ENCODE measurements at places on chromosomes 5 and 9. TPM values are rescaled to one million over a fixed set of nuclear protein-coding genes. Genes with fewer than 3 reads are reported as not detected.
A peak's percentile ranks its signal among the peaks of the same experiment; 100 is the strongest.

DNA sequence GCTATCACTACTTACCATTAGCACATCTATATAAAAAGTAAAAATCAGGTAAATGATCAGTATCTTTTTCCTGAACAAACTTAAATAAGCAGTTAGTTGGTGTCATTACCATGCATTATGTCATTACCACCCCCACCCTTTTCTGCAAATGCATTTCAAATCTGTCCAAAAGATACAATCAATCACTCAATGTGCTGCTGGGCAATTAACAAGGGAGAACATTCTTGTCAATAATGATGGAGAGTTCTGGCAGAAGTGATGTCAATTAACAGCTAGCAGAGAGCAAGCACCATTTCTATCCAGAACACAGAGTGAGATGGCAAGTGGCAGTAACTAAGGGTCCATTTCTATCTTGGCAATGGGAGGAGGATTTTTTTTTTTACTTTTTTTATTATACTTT lies 3.5 kb upstream of the PDE4D start:
- no peak overlapping the region for H3K4me3 ChIP-seq
- H3K27ac ChIP-seq: no peak overlapping the region
- H3K36me3 ChIP-seq: no peaks in the 10 kb centered on the region
- DNase-seq: no peak

DNA sequence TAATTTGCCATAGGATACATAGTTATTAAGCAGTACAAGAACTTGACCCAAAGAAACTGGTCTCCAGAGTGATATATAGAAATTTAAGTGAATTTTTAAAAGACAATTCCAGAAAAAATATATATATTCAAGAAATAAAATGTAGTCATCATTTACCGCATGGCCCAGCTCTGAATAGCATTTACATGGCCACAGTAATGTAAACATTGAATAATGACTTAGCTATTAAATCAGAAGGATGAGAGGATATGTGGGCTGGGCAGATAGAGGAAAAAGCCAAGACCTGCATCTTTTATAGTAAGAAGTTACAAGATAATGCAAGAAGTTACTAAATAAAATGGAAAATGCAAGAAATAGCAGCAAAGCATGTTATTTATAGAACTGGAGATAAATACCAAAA lies 405.2 kb upstream of the WWC1 start:
- no peak overlapping the region for H3K27ac ChIP-seq
- H3K27me3 ChIP-seq: no peaks in the 10 kb centered on the region

DNA sequence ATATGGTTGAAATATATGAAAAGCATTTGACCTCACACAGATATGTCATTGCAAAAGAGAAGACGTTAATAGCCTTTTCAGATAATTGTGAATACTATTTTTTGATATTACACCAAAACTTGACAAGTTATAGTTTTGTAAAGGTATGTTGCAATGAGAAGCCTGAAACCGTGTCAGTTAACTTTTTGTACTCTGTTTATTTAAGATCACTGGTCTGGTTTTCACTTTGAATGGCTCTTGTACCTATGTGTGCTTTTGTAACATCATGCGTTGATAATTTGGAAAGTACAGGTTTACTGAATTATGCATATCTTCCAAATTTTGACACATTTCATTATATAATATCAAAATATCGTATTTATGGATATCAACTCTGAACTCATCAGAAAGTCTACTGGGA lies 177.2 kb downstream of the PBX3 start:
- H3K36me3 ChIP-seq: no peaks in the 10 kb centered on the region
- H3K4me1 ChIP-seq: no peaks in the 10 kb centered on the region
- no peak for DNase-seq
- no peaks in the 10 kb centered on the region for H3K27me3 ChIP-seq
- no peak overlapping the region for H3K27ac ChIP-seq
- H3K4me3 ChIP-seq: no peak overlapping the region

DNA sequence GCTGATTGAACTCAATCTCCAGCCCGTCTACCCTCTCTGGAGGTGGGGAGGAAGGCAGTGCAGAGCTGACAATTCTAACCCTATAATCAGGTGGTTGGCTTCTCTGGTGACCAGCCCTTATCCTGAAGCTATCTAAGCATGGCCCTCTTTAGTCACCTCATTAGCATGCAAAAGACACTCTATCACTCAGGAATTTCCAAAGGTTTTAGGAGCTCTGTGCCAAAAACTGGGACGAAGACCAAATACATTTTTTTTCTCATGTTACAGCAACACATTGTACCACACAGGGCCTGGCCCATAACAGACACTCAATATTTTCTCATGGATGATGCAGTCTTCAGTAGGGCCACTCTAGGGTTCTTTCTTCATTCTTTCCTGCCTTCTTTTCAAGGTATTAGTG lies 118.8 kb upstream of the VLDLR start:
- no peak overlapping the region for H3K27ac ChIP-seq
- no peaks in the 10 kb centered on the region for H3K36me3 ChIP-seq
- no peak overlapping the region for H3K4me3 ChIP-seq
- no peak for DNase-seq

DNA sequence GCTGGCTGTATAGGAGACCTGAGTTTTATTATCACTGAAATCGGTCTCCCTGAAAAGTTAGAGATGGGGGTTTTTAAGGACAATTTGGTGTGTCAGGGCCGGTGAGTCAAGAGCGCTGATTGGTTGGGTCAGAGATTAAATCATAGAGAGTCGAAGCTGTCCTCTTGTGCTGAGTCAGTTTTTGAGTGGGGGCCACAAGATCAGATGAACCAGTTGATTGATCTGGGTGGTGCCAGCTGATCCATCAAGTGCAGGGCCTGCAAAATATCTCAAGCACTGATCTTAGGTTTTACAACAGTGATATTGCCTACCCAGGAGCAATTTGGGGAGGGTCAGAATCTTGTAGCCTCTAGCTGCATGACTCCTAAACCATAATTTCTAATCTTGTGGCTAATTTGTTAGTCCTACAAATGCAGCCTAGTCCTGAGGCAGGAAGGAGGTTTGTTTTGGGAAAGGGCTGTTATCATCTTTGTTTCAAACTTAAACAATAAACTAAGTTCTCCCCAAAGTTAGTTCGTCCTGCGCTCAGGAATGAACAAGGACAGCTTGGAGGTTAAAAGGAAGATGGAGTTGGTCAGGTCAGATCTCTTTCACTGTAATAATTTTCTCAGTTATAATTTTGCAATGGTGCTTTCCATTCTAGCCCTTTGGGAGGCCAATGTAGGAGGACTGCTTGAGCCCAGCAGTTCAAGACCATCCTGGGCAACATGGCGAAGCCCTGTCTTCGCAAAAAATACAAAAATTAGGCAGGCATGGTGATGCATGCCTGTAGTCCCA lies 31.6 kb upstream of the RFK start:
- no peak for DNase-seq
- no peak overlapping the region for H3K4me3 ChIP-seq
- H3K36me3 ChIP-seq: no peaks in the 10 kb centered on the region
- H3K27me3 ChIP-seq: no peaks in the 10 kb centered on the region

GRCh38 chr5:15363601-15364000 lies 136.4 kb upstream of the FBXL7 start:
- DNase-seq: no peak
- no peaks in the 10 kb centered on the region for H3K36me3 ChIP-seq
- H3K4me1 ChIP-seq: no peaks in the 10 kb centered on the region
- no peak overlapping the region for H3K4me3 ChIP-seq

GRCh38 chr9:4937446-4937845 lies 47.6 kb upstream of the JAK2 start:
- H3K4me3 ChIP-seq: no peak overlapping the region
- H3K4me1 ChIP-seq: no peaks in the 10 kb centered on the region
- H3K27ac ChIP-seq: no peak overlapping the region
- no peaks in the 10 kb centered on the region for H3K27me3 ChIP-seq
- DNase-seq: no peak

DNA sequence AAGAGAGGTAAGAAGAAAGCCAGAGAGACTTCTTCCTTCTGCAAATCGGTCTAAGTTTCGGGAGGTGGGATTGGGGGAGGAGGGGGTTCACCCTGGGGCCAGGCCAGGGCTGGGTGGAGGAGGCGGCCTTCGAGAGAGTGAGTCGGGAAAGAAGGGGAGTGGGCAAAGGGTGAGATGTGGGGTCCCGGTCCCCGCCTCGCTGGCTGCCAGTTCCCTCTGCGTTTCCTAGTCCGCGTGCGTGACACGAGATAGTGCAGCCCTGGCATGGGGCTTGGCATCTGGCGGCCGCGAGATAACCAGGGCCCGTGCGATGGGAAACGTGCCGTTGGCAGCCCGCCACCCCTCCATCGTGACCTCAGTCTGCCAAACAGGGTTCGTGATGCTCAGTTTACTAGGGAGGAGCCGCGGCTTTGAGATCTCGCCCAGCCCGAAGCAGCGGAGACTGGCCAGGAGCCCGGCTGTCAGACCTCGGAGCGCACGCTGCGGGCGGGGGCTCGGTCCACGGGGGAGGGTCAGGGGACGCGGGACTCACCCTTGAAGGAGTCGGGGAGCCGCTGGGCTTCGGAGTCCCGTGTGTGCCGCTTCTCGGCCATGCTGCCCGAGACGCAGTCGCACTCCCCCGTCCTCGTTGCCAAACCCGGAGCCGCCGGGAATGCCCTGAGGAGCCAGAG lies at the start of gene STOM:
Gene STOM, minus strand, starts transcription at position 656 of the 671 bp plus-strand sequence. Its CDS starts 63 bp downstream, at position 593.
- no peaks in the 10 kb centered on the region for H3K36me3 ChIP-seq
- no peak within 1 kb of the TSS for H3K27ac ChIP-seq
- H3K27me3 ChIP-seq: peaks cover 7% of the 10 kb centered on the region
- no peaks in the 10 kb centered on the region for H3K4me1 ChIP-seq

DNA sequence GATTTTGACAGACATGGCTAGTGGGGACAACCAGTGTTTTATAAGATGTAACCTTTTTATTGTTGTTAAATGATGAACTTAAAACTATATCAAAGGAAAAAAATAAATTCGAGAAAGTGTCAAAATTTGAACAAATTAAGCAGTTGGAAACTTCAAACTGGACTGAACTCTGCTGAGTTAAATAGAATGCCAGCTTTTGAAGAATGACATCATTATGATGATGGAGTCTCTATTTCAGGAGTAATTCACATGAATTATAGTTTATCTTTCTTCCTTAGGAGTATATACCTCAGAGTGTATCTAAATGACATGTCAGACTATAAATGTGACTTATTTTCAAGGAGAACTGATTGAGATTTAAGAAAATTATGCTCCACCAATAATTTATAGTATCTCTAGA lies 125.2 kb downstream of the CAMK4 start:
- no peaks in the 10 kb centered on the region for H3K4me1 ChIP-seq
- no peaks in the 10 kb centered on the region for H3K27me3 ChIP-seq
- no peaks in the 10 kb centered on the region for H3K36me3 ChIP-seq
- no peak for DNase-seq
- no peak overlapping the region for H3K4me3 ChIP-seq

GRCh38 chr9:87333802-87334201 lies 163.9 kb upstream of the DAPK1 start:
- H3K27me3 ChIP-seq: no peaks in the 10 kb centered on the region
- no peak overlapping the region for H3K4me3 ChIP-seq
- no peak for DNase-seq

DNA sequence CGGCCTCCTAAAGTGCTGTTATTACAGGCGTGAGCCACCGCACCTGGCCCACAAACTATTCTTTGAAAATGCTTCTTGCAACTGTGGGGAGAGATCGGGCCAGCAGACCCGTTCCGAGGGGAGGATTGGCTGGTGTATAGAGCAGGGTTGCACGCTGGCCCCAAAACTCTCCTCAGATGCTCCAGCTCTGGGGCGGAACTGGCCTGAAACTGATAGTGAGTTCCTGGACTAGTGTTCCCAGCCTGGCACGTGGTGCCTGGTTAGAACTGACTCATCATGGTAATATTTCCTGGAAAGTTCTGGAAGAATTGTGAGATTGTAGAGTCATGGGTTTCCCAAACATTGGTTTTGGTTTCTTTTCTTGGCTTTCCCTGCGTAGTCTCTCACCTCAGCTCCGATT lies 120.5 kb downstream of the FBXL7 start:
- no peaks in the 10 kb centered on the region for H3K27me3 ChIP-seq
- DNase-seq: no peak
- H3K4me3 ChIP-seq: no peak overlapping the region
- no peak overlapping the region for H3K27ac ChIP-seq
- H3K36me3 ChIP-seq: no peaks in the 10 kb centered on the region

GRCh38 chr9:90966480-90967144 lies 165.0 kb downstream of the SYK start:
- peaks cover 17% of the 10 kb centered on the region for H3K4me1 ChIP-seq
- DNase-seq: no peak
- no peaks in the 10 kb centered on the region for H3K27me3 ChIP-seq
- no peak overlapping the region for H3K27ac ChIP-seq
- H3K36me3 ChIP-seq: no peaks in the 10 kb centered on the region

DNA sequence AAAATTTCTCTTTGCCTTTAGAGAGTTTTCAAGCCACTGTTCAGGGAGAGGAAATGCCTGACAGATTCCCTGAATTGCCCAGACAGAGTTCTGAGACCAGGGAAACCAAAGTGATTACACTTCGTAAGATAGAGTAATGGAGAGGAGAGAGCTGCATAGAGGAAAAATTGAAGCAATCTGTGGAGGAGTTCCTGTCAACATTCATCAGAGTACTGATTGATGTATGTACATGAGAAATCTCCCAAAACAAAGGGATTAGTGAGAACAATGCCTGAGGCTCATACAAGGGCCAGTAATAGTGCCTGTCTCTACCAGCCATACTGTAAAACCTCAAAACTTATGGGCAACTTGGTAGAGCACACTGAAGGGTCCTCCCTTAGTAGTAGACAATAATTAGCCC lies 79.0 kb upstream of the TRIM32 start:
- H3K27ac ChIP-seq: no peak overlapping the region
- H3K4me3 ChIP-seq: no peak overlapping the region
- no peaks in the 10 kb centered on the region for H3K4me1 ChIP-seq
- H3K27me3 ChIP-seq: no peaks in the 10 kb centered on the region
- no peak for DNase-seq

DNA sequence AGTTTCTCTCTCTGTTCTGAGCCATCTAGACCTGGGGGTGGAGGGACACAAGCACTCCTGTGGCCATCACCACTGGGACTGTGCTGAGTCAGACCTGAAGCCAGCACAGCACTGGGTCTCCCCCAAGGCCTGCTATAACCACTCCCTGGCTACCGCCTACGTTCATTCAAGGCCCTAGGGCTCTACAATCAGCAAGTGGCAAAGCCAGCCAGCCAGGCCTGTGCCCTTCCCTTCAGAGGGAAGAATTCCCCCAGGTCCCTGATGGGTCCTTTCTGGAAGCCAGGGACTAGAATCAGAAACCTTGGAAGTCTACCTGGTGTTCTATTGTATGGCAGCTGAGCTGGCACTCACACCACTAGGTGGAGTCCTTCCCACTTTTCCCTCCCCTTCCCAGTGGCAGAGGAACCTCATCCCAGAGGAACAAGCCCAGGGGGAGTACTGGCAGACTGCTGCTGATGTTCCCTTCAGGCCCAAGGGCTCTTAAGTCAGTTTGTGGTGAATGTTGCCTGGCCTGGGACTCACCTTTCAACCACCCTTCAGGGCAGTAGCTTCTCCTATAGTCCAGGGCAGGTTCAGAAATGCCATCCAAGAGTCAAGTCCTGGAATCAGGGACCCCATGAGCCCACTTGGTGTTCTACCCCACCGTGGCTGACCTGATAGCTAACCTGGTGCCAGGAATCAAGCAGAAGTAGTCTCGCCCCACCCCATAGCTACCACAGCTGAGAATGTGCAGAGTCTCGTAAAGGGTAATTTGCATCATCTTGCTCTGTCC lies 20.0 kb downstream of the JMY start:
- H3K4me1 ChIP-seq: peaks cover 7% of the 10 kb centered on the region
- no peaks in the 10 kb centered on the region for H3K36me3 ChIP-seq
- peak; percentile 63 for DNase-seq
- H3K27ac ChIP-seq: 0 out of 2 replicates have a peak overlapping the region, but pooled peaks have one; percentile 22
- H3K4me3 ChIP-seq: no peak overlapping the region
- H3K27me3 ChIP-seq: no peaks in the 10 kb centered on the region

The HACD4 gene
- 0.61 TPM for total RNA-seq

The HSPB3 gene
- not detected for total RNA-seq

The PDGFRB gene
- total RNA-seq: 15.9 TPM

The KIF4B gene
- total RNA-seq: 0.08 TPM

The ANKDD1B gene
- not detected for total RNA-seq
